ENCODE measurements at places on chromosomes 12 and 14. TPM values are rescaled to one million over a fixed set of nuclear protein-coding genes. Genes with fewer than 3 reads are reported as not detected.
A peak's percentile ranks its signal among the peaks of the same experiment; 100 is the strongest.

GRCh38 chr12:47068539-47068938 lies 10.9 kb upstream of the PCED1B start:
- DNase-seq, result no peak

PRR4 gene
- total RNA-seq, result 1.0 TPM

SERPINA3 gene
- total RNA-seq, result 16.9 TPM

DNA sequence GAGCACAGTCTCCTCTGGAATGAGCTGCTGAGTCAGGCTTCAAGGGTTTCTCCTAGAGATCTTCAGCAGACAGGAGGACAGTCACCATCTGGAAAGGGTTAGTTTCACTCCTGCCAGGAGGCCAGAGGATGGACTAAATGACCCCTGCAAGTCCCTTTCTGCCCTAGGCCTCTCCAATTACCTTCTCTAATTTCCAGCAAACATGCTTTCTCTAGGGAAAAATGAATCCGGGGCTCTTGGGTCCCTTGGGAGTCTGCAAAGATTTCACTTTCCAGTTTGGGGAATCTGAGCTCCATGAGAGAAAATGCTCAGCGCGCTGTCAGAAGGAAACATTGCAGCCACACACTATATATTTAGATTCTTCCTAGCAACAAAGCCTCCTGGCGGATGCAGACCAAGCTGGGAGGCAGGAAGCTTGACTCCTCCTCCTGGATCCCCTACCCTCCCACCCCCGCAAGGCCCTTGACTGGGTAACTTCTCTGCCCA lies 184.4 kb upstream of the CCND2 start:
- no peak for DNase-seq

- no peak for DNase-seq
Measured at GRCh38 chr12:2455410-2455809, 339.4 kb upstream of the FKBP4 start.

GRCh38 chr14:77197988-77198387 lies 16.4 kb downstream of the TMEM63C start:
- no peak for DNase-seq

- DNase-seq, result no peak
Measured at GRCh38 chr12:123941624-123942237, 30.9 kb downstream of the CCDC92 start.

NUP107 gene
- total RNA-seq, result 23.2 TPM

FAM90A1 gene
- total RNA-seq, result 0.49 TPM

SALL2 gene
- 1.1 TPM for total RNA-seq

GRCh38 chr12:130656411-130656810 lies 59.7 kb downstream of the RIMBP2 start:
- no peak for DNase-seq

STAB2 gene
- total RNA-seq, result 2.0 TPM

- DNase-seq, result no peak
Measured at GRCh38 chr14:90281756-90282155, 25.4 kb downstream of the PSMC1 start.

- DNase-seq, result no peak
Measured at GRCh38 chr12:128318341-128318740, 51.4 kb downstream of the TMEM132C start.

DNA sequence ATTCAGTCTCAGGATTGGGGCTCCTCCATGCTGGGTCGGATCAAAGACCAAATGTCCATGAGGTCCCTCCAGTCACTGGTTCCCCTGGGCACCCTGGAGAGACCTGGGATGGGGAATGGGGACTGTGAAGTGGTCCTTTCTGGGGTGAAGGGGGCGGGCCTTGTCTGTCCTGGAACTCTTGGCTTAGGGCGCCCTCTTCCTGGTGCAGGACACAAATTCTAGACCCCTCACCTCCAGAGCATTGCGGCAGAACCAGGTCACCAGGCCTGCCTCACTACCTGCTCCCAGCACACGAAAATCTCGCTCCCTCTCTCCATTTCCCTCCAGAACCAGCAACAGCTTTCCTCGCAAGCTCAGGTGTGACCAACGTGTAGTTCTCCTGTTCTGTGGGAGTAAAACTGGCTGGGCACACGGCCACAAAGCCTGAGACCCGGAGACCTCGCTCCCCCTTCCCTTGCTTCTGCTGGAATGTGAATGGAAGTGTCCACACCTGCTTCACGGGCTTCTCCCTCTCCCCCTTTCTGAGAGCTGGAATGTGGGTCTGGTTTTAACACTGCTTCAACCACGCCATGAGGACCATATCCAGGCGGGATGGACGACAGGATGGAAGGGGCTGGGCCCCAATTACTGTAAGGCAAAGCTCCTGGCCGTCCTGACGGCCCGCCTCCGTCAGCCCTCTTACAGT lies 112.7 kb downstream of the SCARB1 start:
- no peak for DNase-seq

INHBC gene
- total RNA-seq, result not detected

ANKS1B gene
- 4.1 TPM for total RNA-seq

DNA sequence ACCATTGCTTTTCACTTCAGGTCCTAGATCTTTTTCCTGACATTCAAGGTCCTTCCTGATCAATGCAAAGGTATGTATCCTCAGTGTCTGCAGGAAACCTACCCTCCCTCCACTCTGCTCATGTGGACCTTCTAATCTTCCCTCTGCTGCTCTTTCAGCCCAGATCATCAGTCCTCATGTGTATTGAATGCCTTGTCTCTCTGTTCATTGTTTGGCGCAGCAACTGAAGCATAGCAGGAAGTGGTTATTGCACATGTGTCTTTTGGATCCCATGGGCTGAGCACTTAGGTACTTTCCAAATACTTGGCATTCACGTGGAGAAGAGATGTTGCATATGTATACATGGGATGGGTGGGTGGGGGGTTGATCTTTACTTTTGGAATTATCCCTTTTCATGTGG lies 4.3 kb upstream of the NIN start:
- no peak for DNase-seq

GRCh38 chr12:101578417-101578816 lies 16.4 kb upstream of the MYBPC1 start:
- no peak for DNase-seq

TMEM119 gene
- total RNA-seq, result 8.0 TPM

GRCh38 chr12:4118017-4118510 lies 155.5 kb upstream of the CCND2 start:
- peak; percentile 87 for DNase-seq

DNA sequence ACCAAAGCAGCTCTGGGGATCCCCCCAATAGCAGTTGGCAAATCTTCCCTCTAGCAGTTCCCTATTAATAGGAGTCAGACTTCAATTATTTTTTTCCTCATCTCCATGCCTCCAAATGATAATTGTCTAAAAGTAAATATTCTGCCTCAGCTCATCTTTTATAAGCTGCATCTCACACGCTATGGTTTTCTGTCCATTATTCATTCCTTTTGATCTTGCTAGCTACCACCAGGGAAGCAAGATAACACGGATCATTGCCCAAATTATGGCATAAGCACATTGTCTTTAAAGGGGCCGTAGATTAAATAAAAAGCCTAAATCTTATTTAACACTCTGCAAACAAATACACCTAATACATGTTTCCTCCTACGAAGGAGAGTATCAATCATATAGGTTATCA lies 670.8 kb upstream of the FLRT2 start:
- no peak for DNase-seq

GRCh38 chr12:111428081-111428727 lies 22.5 kb downstream of the SH2B3 start:
- no peak for DNase-seq

DNA sequence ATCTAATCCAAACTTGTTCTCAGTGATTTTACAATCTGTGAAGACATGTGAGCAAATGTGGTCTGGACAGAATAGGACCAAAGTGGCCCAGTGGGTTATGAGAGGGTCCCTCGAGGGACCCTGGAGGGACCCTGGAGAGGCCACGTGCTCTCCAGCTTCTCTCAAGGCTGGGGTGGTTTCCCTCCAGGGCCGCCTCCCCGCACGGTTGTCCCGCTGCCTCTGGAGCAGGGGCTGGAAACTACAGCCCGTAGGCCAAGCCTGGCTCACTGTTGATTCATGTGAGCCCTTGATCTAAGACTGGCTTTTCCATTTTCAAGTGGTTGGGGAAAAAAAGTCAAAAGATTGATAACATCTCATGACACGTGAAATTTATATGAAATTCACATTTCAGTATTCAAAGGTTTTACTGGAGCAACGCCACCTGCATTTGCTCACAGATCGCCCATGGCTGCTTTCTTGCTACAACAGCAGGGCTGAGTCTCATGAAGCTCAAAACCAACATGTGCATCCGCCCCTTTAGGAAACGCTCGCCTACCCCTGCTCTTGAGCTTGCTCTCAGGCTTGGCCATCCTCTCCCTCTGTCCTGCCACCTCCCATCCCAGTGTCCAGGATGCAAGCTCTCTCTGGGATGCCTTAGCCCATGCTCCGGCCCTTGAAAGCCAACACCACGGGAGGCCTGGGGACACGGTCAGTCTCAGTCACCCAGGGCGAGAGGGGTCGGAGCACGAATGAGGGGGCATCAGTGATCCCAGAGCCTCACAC lies 12.1 kb upstream of the LRTM2 start:
- DNase-seq, result no peak

GRCh38 chr14:73784181-73784987 lies 67.2 kb upstream of the PTGR2 start:
- DNase-seq, result no peak

GRCh38 chr14:100015251-100015655 lies 50.0 kb upstream of the EVL start:
- no peak for DNase-seq

DNA sequence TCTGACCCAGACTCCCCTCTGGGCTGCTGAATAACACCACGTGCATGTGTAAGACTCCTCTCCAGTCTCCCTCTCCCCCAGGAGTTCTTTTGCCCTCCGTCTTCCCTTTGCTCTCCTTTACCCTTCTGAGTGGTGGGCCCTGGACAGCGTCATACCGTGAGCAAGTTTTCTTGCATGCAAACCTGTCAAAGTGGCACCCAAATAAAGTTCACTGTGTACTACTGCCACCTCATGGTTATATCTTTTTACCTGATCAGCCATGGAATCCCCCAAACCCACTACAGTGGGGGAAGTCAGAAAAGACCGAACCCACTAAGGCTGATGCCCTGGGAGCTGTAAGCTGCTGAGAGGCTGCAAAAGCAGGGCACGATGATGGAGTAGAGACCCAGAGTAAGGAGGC lies 131.1 kb upstream of the VRK1 start:
- no peak for DNase-seq

TMEM30B gene
- 68.5 TPM for total RNA-seq
